ENCODE measurements at places on chromosomes 2 and 18.

DNA sequence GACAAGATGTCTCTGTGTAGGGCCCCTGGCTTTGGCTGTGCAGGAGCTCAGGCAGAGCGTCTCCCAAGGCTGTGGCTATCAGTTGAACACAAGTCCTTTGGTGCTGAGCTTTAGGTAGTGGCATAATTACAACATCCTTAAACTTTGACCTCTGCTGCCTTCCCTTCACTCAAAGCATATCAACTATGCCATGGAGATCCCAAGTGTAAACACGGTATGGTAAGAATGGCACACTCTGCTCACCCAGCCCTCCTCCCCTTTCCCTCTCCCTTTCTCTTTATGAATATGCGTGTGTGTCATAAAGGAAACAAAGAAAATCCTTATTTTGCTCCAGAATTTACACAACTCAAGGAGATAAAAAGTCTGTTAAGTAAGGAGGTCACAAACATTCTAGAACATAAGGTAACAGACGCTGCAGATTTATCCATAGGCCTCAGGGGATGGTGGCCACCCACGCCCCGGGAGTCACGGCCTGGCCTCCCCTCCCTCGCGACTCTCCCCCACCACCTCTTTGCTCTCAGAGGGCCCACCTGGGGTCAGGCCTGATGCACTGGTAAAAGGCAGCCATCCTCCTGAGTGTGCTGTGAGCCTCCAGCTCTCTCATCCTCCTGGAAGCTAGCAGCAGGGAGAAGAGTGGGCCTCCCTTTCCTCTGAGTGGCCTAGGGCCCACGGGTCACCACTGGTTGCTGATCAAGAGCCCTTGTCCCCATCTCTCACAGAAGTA, 67.3 kb downstream of the CRACDL start:
- no peaks in the 10 kb centered on the region for H3K27me3 ChIP-seq
- no peak overlapping the region for H3K4me3 ChIP-seq
- DNase-seq: no peak
- no peaks in the 10 kb centered on the region for H3K36me3 ChIP-seq

GRCh38 chr2:31402388-31402787, 12.2 kb downstream of the XDH start:
- DNase-seq: no peak
- no peaks in the 10 kb centered on the region for H3K4me1 ChIP-seq
- H3K27ac ChIP-seq: no peak overlapping the region

- H3K27ac ChIP-seq: peak overlapping the region; percentile 39
- H3K27me3 ChIP-seq: no peaks in the 10 kb centered on the region
- H3K4me3 ChIP-seq: peak overlapping the region; percentile 34
- H3K4me1 ChIP-seq: peaks cover 23% of the 10 kb centered on the region
- no peak for DNase-seq
Measured at GRCh38 chr2:212360068-212360460, 178.5 kb downstream of the ERBB4 start.

DNA sequence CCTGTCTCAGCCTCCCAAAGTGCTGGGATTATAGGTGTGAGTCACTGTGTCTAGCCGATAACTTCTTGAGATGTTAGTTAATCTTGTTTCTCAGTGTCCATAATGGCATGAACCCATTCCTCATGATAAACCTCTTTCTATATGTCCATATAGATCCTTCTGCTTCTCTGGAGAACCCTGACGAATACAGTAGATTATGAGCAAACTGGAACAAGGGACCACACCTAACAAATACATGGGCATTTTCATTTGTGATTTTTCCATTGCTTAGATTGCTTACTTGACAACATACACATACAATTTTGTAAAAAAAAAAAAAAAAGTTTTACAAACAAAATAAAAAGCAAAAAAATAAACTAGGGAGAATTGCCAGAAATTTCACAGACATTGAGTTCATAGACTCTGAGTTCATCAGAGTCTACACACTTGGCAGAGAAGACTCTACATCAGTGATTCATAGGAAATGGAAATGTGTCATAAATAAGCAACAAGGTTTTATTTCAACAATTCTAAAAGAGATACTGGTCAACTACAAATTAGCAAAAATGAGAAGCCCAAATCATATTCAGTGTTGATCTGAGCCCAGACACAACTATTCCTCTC, 96.7 kb downstream of the GALR1 start:
- H3K4me1 ChIP-seq: no peaks in the 10 kb centered on the region
- H3K4me3 ChIP-seq: no peak overlapping the region
- DNase-seq: no peak
- H3K27ac ChIP-seq: no peak overlapping the region
- H3K27me3 ChIP-seq: no peaks in the 10 kb centered on the region

DNA sequence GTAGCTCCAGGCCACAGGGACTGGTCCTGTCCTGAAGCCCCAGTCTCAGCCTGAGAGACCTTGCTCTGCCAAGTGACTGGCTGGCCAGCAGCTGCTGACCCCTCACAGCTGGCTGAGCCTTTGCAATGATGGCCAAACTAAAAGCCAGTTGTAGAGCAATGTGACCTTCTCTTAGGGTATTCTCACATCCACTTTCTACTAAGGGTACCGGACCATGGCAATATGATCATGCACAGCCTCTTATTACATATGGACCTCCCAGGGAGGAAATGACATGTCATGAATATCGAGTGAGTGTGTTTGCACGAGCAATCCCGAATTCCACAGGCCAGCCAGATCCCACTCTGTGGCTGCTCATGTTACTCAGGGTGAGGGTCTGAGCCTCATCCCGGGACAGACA, 213.9 kb downstream of the VAPA start:
- H3K36me3 ChIP-seq: no peaks in the 10 kb centered on the region
- no peak overlapping the region for H3K4me3 ChIP-seq
- H3K4me1 ChIP-seq: peaks cover 5% of the 10 kb centered on the region
- no peaks in the 10 kb centered on the region for H3K27me3 ChIP-seq
- no peak for DNase-seq

DNA sequence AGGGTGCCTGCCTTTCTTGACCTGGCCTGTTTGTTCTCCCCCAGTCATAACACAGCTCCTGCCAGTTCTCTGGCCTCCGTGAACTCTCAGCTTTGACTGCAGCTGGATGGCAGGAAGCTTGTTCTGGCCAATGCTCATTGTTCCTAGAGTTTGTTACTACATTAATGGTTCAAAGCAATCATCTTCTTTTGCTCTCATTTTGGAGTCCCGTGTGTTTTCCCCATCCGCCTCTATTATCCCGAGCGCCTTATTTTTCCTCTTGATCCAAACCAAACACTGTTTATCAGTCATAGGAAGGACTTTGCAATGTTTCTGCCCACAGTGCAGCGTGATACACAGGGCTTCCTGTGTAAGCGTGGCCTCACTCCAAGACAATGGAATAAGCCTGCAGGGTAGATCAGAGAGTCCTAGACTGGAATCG, 184.3 kb upstream of the APCDD1 start:
- no peaks in the 10 kb centered on the region for H3K27me3 ChIP-seq
- peaks cover 29% of the 10 kb centered on the region for H3K4me1 ChIP-seq
- peak overlapping the region; percentile 41 for H3K27ac ChIP-seq
- H3K4me3 ChIP-seq: peak overlapping the region; percentile 40
- H3K36me3 ChIP-seq: no peaks in the 10 kb centered on the region

GRCh38 chr2:111100765-111101162, 19.9 kb upstream of the BCL2L11 start:
- no peak for DNase-seq
- H3K36me3 ChIP-seq: no peaks in the 10 kb centered on the region

GRCh38 chr18:10374636-10375293, 79.7 kb upstream of the APCDD1 start:
- H3K4me1 ChIP-seq: no peaks in the 10 kb centered on the region
- H3K36me3 ChIP-seq: no peaks in the 10 kb centered on the region
- H3K27ac ChIP-seq: no peak overlapping the region
- no peaks in the 10 kb centered on the region for H3K27me3 ChIP-seq

GRCh38 chr2:237132799-237133198, 47.1 kb downstream of the COPS8 start:
- peaks cover 11% of the 10 kb centered on the region for H3K4me1 ChIP-seq
- no peaks in the 10 kb centered on the region for H3K27me3 ChIP-seq

GRCh38 chr2:156602552-156602933, 166.4 kb downstream of the GPD2 start:
- H3K27ac ChIP-seq: no peak overlapping the region
- no peaks in the 10 kb centered on the region for H3K36me3 ChIP-seq
- H3K4me1 ChIP-seq: no peaks in the 10 kb centered on the region

DNA sequence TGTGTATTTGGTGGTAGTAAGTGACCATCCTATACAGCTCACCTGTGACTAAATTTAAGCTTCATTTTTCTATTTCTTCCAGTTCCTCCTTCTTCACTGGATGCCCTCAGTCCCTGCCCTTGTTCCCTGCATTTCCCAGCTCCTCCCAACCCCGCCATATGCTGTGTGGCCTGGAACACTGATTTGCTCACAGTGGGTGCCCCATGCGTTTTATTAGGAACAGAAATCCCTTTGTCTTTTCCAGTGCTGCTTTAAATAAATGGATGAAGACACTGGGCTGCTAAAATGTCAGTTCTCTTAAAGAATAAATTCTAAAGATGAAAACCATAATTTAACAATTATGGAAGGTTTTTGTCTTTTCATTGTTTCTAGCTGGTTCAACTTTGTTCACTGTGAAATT, 477.3 kb downstream of the DCDC2C start:
- H3K27ac ChIP-seq: no peak overlapping the region
- no peak for DNase-seq
- no peaks in the 10 kb centered on the region for H3K36me3 ChIP-seq
- no peaks in the 10 kb centered on the region for H3K4me1 ChIP-seq
- no peaks in the 10 kb centered on the region for H3K27me3 ChIP-seq
